ENCODE measurements at places on chromosomes 1 and 21.
A peak's percentile ranks its signal among the peaks of the same experiment; 100 is the strongest.

GRCh38 chr1:14516974-14517840 is 81.3 kb upstream of the KAZN start:
- DNase-seq, result peak; percentile 28

- DNase-seq, result no peak
Observed at GRCh38 chr1:223266632-223267172, 97.3 kb downstream of the SUSD4 start.

DNA sequence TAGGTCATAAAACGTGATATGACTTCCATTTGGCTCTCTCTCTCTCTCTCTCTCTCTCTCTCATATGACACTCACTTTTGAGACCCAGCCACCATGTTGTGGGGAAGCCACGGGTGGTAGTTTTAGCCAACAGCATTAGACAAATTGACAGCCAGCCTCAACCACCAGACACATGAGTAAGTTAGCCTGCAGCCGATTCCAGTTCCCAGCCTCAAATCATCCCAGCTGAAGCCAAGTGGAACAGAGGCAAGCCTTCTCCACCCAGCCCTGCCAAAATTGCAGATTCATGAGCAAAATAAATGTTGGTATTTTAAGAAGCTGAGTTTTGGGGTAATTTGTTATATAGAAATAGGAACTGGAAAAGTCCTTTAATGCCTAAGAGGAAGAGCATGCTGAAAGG is 98.0 kb upstream of the DNAH14 start:
- DNase-seq, result no peak

- DNase-seq, result peak; percentile 95
Observed at GRCh38 chr1:11099310-11100148, at the start of gene EXOSC10. Gene EXOSC10, minus strand, starts transcription at chr1:11099869. Its CDS starts 38 bp downstream, at chr1:11099831.

All from NCI-H345 (cell line).